ENCODE measurements at places on chromosomes 12 and 14. TPM values are rescaled to one million over a fixed set of nuclear protein-coding genes. Genes with fewer than 3 reads are reported as not detected.

ABCD2 gene
- polyA plus RNA-seq = not detected

RNF212B gene
- polyA plus RNA-seq = not detected

HCFC2 gene
- 16.9 TPM for polyA plus RNA-seq

DNA sequence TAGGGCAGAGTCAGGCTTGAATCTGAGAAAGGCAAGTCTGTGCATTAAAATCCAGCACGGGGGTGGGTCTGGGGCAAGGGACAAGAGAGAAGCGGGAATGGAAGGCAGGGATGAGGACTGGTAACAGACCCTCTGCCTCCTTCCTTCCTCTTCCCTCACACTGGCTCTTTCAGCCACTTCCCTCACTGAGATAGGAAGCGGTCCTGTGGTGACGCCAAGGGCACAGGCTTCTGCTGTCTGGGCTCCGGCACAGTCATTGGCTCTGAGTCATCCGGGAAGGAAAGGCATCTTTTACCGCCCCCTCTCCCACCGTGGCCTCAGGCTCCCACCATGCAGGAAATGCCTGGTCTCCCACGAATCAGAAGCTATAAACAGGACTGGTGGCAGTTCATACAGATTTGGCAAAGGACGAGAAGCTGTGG is 70.2 kb downstream of the ETV6 start:
- peak overlapping the region; percentile 22 for H3K4me3 ChIP-seq
- no peaks in the 10 kb centered on the region for H3K27me3 ChIP-seq
- peak; percentile 99 for DNase-seq
- no peaks in the 10 kb centered on the region for H3K36me3 ChIP-seq

CLBA1 gene
- polyA plus RNA-seq = 7.7 TPM

- no peaks in the 10 kb centered on the region for H3K4me1 ChIP-seq
- no peak overlapping the region for H3K4me3 ChIP-seq
- H3K27ac ChIP-seq = no peak overlapping the region
- no peaks in the 10 kb centered on the region for H3K27me3 ChIP-seq
Measured at GRCh38 chr12:123071099-123071800, 79.6 kb downstream of the PITPNM2 start.

DNA sequence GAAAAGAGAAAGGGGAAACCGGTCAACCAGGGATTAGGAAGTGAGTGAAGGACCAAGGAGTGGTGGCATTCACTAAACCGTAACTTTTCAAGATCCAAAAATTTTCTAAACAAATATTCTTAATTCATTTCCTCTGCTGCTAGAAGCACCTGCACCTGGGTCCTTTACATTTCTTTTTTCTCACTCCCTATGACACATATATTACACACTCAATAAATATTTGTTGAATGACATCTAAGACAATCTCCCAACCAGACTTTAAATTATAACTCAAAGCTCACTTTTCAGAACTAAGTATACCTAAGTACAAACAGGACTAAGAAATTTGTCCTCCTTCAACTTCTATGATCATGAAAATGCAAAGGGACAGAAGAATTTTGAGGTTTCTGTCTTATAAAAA is 11.1 kb downstream of the TTC5 start:
- H3K4me3 ChIP-seq = no peak overlapping the region
- H3K4me1 ChIP-seq = no peaks in the 10 kb centered on the region
- no peak for DNase-seq
- no peaks in the 10 kb centered on the region for H3K27me3 ChIP-seq

- H3K4me3 ChIP-seq = no peak overlapping the region
- no peaks in the 10 kb centered on the region for H3K27me3 ChIP-seq
- H3K27ac ChIP-seq = no peak overlapping the region
- no peaks in the 10 kb centered on the region for H3K36me3 ChIP-seq
Measured at GRCh38 chr12:119322301-119322723, 12.2 kb upstream of the CCDC60 start.

DNA sequence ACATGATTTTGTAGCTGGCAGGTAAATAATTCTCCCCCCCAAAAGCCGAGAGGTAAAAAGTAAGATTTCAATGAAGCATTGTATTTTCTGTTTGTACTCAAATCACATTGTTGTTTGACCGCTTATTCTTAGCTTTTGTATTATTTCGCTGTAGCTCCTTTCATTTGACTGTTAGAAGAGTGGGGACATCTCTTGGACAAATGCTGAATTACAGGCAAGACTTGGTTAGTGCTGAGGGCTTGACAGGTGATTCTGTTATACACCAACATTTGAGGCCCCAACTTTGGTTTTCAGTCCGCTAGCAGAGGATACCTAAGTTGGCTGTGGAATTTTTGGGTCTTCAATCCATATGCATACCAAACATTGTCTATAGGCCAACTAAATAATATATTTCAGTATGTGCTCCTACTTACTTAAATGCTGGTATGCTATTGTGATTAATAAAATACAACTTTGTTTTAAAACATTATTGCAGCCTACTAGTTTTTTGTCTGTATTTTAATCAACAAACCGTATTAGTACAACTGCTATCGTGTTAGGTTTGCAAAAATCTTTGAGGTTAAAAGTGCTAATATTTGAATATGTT is 102.2 kb downstream of the ERC1 start:
- peaks cover 11% of the 10 kb centered on the region for H3K4me1 ChIP-seq
- H3K4me3 ChIP-seq = no peak overlapping the region
- H3K27me3 ChIP-seq = no peaks in the 10 kb centered on the region
- no peaks in the 10 kb centered on the region for H3K36me3 ChIP-seq
- H3K27ac ChIP-seq = no peak overlapping the region

DNA sequence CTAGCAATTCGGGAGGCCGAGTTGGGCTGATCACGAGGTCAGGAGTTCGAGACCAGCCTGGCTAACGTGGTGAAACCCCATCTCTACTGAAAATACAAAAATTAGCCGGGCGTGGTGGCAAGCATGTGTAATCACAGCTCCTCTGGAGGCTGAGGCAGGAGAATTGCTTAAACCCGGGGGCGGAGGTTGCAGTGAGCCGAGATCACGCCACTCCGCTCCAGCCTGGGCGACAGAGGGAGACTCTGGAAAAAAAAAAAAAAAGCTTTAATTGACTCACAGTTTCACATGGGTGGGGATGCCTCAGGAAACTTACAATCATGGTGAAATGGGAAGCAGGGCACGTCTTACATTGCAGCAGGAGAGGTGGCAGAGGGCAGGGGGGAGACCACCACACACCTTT is 30.6 kb upstream of the SLC2A3 start:
- H3K36me3 ChIP-seq = no peaks in the 10 kb centered on the region
- no peaks in the 10 kb centered on the region for H3K27me3 ChIP-seq
- no peak overlapping the region for H3K27ac ChIP-seq
- peak; percentile 43 for DNase-seq
- H3K4me3 ChIP-seq = no peak overlapping the region
- peaks cover 15% of the 10 kb centered on the region for H3K4me1 ChIP-seq

GRCh38 chr12:82412246-82412645 is 53.9 kb downstream of the METTL25 start:
- H3K27ac ChIP-seq = no peak overlapping the region
- no peak for DNase-seq
- H3K27me3 ChIP-seq = no peaks in the 10 kb centered on the region
- peaks cover 7% of the 10 kb centered on the region for H3K4me1 ChIP-seq

GNB3 gene
- 1.5 TPM for polyA plus RNA-seq

DNA sequence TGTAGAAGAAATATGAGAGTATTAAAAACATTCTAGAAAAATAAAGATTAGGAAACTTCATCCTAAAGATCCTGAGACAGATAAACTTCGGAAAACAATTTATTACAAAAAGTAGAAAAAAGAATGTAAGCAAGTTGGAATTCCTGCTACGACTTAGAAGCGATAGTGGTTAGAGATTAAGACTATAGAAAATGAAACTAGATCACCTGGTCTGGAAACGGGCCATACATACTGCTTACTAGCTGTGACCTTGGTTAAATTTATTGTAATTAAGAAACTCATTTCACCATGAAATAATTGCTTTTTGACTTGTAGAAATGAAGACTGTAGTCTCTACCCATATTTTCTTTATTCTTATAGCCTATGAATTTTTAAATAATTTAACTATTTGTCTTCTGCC is 614.1 kb downstream of the SLC16A7 start:
- H3K36me3 ChIP-seq = no peaks in the 10 kb centered on the region
- H3K4me1 ChIP-seq = peaks cover 15% of the 10 kb centered on the region
- H3K27ac ChIP-seq = no peak overlapping the region
- DNase-seq = no peak

- no peak overlapping the region for H3K27ac ChIP-seq
- no peaks in the 10 kb centered on the region for H3K36me3 ChIP-seq
- H3K4me1 ChIP-seq = peaks cover 7% of the 10 kb centered on the region
Measured at GRCh38 chr14:35632676-35633075, 98.7 kb downstream of the INSM2 start.

DNA sequence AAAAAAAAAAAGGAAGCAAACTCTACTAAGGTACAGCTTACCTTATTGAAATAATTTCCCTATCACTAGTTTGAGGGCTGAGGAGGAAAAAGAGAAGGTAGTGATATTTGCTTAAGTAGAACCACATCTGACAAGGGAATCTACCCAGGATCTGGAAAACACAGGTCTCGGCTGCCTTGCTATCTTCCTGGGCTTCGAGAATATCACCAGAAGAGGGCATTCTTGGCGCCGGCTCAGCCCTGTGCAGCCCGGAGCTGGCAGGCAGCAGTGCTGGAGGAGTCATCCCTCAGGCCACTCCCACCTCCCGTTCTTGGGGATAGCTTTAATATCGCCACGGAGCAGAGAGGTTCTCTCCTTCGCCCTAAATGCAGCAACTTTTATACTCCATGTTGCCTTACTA is 1181.2 kb downstream of the VRK1 start:
- 0 out of 2 replicates have a peak overlapping the region, but pooled peaks have one; percentile 11 for H3K4me3 ChIP-seq
- no peaks in the 10 kb centered on the region for H3K36me3 ChIP-seq
- no peaks in the 10 kb centered on the region for H3K27me3 ChIP-seq
- DNase-seq = peak; percentile 85
- H3K27ac ChIP-seq = no peak overlapping the region

DNA sequence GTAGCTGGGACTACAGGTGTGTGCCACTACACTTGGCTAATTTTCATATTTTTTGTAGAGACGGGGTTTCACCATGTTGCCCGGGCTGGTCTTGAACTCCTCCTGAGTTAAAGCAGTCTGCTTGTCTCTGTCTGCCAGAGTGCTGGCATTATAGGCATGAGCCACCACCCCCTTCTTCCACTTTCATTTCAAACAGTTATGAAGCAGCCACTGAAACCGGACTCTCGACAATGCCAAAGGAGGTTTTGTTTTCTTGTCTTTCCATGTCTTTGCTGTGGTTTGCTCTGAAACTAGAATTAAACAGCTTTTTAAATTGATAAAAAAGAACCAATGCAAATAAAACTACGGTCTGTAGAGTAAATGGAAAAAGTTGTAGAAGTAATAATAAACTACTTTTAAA is 30.4 kb downstream of the RAP1B start:
- H3K4me3 ChIP-seq = no peak overlapping the region
- no peak overlapping the region for H3K27ac ChIP-seq
- no peak for DNase-seq
- no peaks in the 10 kb centered on the region for H3K36me3 ChIP-seq
- H3K27me3 ChIP-seq = no peaks in the 10 kb centered on the region

SLC38A2 gene
- polyA plus RNA-seq = 649 TPM

ASCL1 gene
- polyA plus RNA-seq = not detected

DNA sequence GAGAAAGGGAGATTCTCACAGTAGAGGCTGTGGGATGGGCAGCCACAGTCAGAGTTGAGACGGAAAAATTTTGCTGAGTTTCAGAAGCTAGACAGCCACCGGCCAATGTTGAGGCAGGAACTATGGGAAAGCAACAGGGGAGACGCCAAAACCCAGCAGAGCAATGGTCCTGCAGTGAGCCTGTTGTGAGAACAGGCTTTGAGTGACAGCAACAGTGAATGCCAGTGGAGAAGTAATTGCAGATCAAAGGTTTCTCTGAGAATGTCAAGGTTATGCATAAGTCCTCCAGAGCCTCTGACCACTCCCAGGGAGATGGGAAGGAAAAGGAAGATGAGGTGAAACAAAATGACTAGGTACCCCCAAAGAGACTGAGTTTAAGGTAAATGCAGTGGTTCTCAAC is 54.2 kb upstream of the DAAM1 start:
- no peaks in the 10 kb centered on the region for H3K36me3 ChIP-seq
- H3K27ac ChIP-seq = no peak overlapping the region
- no peaks in the 10 kb centered on the region for H3K27me3 ChIP-seq
- H3K4me3 ChIP-seq = no peak overlapping the region
- no peak for DNase-seq

Data from GM23248 (cell line).